ENCODE measurements at places on chromosomes 11 and 22. TPM values are rescaled to one million over a fixed set of nuclear protein-coding genes. Genes with fewer than 3 reads are reported as not detected.

Gene KCNJ4
- not detected for total RNA-seq

Gene OR52H1
- total RNA-seq, result not detected

Gene CYB5R2
- total RNA-seq, result 11.5 TPM

Gene SLC37A2
- 2.6 TPM for total RNA-seq

Gene SLC36A4
- 2.9 TPM for total RNA-seq

Gene APOL4
- not detected for total RNA-seq

Measured in GM23248 (cell line).